ENCODE measurements at places on chromosomes 11 and 22.
A peak's percentile ranks its signal among the peaks of the same experiment; 100 is the strongest.

DNA sequence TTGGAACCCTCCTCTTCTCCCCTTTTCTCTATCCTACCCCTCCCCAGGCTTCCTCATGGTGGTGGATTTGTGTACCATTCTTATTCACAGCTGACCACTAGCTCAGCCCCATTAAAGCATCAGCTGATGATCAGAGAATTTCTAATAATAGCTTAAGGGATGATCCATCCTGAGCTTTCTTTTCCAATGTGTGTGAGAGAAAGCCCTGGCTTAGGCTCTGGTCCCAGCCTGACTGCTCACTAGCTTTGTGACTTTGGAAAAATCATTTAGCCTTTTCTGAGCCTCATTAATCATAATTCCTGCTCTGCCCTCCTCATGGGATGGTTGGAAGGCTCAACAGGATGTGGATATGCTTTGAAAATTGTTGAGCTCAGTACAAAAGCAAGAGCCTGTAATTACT, 26.3 kb upstream of the CCDC90B start:
- DNase-seq, result no peak

DNA sequence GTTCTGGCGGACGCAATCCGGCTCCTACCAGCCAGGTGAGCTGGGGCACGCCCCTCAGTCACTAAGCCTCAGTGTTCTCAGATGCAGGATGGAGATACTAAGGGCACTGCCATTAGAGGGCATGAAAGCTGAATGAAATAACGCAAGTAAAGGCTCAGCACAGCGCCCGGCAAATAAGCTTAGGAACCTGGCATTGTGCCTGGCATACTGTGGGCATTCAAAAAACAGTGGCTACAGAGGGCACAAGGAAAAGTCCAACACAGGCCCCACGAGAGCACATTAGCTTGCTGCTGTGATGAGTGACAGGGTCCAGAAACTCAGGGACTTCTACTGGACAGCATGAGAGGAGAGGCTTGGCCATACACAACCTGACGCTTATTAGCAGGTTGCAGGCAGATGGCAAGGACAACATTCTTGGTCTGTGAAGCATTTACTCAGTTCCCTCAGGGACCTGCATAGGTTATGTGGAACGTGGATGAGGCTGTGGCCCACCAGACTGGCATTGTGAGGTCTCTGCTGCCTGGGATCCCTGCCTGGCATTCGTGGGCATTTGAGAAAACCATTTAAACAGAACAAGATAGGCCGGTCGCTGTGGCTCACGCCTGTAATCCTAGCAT, 12.2 kb downstream of the TXN2 start:
- DNase-seq, result no peak

- DNase-seq, result no peak
These were observed 69.8 kb downstream of the PRR5L start for GRCh38 chr11:36365907-36366306.

DNA sequence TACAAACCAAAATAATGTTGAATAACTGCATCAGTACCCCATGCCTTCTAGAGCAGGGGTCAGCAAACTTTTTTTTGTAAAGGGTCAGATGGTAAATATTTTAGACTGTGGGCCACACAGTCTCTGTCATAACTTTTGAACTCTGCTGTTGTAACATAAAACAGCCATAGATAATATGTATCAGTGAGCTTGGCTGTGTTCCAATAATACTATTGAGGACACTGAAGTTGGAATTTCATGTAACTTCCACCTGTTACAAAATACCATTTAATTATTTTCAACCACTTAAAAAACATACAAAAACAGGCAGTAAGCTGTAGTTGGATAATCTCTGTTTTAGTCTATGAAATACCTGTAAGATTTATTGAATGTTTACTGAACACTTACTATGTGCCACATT, 55.2 kb downstream of the PICALM start:
- DNase-seq, result no peak

- DNase-seq, result no peak
These were observed 331.8 kb upstream of the MPPED2 start for GRCh38 chr11:30917859-30918478.

GRCh38 chr11:126711977-126712625, 288.5 kb downstream of the KIRREL3 start:
- no peak for DNase-seq

DNA sequence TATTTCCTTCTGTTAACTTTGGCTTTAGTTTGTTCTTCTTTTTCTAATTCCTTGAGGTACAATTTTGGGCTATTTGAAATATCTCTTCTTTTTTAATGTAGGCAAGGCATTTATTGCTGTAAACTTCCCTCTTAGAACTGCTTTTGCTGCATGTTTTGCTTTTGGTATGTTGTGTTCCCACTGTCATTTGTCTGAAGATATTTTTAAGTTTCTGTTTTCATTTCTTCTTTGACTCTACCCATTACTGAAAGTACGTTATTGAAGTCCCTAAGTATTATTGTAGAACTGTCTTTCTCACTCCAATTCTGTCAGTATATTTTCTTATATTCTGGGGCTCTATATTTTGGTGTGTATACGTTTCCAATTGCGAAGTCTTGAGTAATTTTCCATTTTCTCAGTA, 77.9 kb downstream of the KCNQ1OT1 start:
- no peak for DNase-seq

DNA sequence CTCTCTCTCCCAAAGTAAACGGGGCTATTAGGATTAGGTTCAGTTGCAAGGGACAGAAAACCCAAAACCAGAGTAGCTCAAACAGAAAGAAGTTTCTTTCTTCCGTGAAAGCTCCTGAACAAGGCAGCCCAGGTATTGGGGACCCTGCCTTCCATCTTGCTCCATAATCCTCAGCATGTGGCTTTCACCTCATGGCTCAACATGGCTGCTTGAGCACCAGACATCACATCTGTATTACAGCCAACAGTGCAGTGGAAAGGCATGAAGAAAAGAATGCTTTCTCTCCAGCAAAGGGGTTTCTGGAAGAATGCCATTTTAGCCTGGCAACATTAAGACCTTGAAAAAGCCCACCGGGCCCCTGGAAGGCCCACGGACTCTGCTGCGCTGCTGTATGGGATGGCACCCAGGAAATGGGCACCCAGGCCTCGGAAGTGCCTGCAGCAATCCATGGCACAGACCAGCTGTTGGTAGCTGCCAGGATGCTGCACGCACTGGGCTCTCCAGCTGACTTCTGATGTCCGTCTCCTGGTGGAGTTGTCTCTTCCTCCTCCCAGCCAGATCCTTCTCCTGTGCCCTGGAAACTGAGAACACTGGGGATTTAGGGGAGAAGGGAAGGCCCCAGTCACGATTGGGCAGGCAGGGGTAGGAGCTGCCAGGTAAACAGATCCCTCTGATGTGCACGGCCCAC, 22.6 kb downstream of the PDGFB start:
- no peak for DNase-seq

DNA sequence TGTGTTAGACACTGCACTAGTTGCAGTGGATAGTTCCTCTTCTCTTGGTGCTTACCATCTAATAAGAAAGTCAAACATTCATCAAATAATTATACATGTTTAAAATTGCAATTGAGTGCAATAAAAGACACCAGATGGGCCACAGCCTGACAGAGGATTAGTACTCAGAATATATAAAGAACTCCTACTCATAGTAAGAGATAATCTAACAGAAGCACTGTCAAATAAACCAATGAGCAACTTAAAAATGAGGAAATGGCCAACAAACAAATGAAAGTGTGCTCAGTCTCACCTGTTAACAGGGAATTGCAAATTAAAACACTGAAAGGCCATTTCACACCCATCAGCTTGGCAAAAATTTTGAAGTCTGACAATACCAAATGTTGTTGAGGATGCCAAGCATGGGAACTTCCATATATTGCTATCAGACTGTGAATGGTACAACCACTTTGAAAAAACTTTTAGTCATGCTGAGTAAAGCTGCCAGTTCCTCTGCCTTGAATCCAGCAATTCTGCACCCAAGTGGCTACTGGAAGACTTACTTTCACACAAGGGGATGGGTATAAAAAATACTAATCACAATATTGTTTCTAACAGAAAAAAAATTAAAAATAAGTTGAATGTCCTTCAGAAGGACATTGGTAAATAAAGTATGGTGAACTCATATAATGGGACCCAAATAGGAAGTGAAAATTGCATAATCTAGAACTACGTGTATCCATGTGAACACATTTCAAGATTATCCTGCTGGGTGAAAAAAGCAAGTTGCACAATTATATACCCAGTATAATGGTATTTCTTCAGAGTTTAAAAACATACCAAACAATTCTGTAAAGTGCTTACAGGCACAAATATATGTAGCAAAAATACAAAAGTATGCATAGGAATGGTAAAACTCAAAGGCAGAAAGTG, 41.4 kb upstream of the CREB3L1 start:
- DNase-seq, result no peak

DNA sequence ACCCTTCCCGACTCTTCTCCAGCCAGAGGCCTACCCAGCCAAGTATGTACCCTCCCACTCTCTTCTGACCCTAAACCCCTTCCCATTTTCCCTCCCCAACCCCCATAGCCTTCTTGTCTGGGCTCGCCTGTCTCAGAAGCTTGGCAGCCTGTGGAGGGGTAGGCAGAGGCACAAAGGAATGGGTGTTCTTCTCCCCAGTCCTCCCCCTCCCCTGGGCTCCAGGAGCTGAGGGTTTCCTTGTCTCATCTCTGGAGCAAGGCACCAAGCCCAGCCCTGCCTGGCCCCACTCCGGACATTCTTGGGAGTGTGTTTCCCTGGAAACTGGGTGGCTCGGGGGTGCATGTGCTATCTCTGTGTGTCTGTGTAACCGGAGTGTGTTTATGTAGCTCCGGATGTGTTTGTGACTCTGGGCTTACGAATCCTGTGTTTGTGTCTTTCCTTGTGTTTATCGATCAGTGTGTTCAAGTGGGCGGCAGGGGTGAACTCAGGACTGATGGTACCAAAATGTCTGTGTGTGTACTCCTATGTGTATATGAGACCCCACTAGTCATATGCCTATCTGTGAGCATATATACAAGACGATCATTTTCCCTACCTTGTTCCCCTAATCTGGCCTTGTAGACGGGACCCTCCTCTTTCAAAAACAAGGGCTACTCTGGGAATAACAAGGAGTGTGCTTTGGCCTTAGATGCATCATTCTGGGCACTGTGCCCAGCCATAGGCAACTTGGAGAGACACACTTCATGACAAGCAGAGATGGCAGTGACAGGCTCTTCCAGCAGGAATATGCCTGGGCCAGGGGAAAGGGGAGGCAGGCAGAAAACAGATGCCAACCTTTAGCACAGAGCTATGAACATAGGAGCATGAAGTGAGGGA, 10.9 kb downstream of the PHLDB1 start:
- no peak for DNase-seq

GRCh38 chr11:20035701-20036601, 124.3 kb downstream of the DBX1 start:
- DNase-seq, result no peak

DNA sequence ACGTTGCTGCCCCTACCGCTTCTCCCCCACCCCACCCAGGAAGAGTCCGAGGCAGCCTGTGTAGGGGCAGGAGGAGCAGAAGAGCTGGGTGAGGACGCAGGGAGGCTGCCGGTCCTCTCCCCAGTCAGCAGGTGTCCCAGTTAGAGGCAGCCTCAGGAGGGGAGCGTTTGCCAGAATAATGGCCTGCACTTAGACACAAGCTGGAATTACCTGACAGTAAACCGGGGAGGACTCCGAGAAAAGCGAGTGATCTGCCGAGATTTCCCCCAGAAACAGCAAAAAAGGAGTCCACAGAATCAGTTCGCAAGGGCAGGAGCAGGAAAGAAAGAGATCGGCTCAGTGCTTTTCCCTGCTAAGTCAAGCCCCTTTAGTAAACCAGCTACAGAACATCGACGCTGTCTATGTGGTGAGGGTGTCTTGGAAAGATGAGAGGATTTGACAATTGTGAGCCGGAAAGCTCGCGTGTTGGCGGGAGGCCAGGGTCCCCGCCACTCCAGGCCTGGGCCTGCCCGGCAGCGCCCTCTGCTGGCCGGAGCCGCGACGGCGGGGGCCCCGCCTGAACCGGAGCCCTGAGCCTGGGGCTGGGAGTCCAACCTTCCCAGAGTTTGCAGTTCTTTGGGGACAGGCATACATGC, 17.7 kb upstream of the THRSP start:
- peak; percentile 68 for DNase-seq

DNA sequence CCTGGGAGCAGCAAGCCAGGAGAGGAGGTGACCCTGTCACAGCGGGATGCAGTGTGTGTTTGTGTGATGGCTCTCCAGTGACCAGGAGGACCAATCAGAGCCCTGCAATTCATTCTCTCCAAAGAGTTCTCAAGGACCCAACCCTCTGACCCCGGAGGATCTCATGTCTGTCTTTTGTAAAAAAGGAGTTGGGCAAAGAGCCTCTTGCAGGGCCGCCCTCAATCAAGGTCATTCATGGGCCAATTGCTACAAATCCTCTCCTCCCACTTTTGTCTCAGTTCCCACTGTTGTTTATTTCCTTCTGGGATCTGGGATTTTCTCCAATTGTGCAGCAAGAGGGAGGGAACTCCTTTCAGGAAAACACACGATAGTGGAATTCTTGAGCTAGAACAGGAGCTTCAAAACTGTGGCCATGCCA, 4.0 kb downstream of the TECTA start:
- DNase-seq, result no peak

GRCh38 chr11:19802773-19803293, 90.2 kb downstream of the NAV2 start:
- DNase-seq, result no peak

GRCh38 chr11:117037279-117037974, 60.8 kb downstream of the SIK3 start:
- DNase-seq, result no peak

GRCh38 chr11:12188548-12189317, 78.3 kb downstream of the MICAL2 start:
- DNase-seq, result no peak

DNA sequence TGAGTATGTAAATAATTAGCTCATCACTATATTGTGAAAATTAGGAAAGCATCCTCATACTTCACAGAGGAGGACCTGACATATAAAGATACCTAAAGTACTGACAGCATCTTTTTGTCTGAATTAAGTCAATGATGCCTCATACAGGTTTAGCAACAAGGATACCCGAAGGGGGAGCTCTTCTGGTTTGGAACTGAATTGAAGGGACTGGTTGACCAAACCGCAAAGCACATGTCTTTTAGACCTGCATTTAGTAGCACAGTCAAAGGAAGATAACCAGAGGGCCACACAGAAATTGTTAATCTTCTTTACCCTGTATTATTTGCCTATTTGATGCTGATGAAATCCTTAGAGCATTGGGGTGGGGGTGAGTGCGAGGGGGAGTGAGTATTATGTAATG, 12.9 kb upstream of the WT1 start:
- no peak for DNase-seq

DNA sequence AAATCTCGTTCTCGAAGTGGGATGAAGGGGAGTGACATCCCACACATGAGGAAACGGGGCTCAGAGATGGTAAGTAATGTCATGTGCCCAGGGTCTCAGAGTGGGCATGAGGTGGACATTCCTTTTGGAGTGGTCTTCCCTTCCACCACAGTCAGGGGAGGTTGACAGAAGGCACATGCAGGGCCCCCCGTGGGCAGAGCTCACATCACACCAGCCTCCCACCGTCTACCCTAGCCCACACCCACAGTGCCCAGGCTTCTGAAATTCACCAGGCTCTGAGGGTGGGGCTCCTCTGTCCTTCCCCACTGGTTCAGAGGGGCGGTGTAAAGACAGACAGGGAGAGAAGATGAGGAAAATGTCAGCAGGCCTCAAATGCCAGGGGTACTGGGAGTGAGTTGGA, 41.1 kb upstream of the TIMP3 start:
- no peak for DNase-seq

- no peak for DNase-seq
These were observed 169.3 kb upstream of the BLID start for GRCh38 chr11:122285070-122285988.
